Stimulated activated CD4-positive, alpha-beta T cell treated with anti-CD3 and anti-CD28 coated beads, Interleukin-1b, Interleukin-23, amount 100 ng/mL, for 48 hours (primary cell): ENCODE measurements at places on chromosomes 1 and 21.

DNA sequence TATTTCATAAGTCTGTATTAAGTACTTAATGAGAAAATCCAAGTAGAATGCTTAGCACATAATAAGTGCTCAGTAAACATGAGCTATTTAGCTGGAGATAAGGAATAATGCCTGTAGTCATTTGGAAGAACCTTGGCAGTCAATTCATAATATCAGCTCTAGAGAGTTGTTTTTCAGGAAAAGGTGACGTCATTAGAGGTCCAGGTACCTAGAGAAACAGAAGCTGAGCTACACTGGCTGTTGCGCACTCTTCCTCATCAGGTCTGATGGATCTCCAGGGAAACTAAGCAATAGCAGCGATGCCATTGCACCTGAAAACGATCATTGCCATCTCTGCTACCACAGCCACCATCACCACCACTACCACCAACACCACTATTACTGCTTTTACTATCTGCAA is 187.8 kb upstream of the PLD5 start:
- no peak for DNase-seq

- DNase-seq = no peak
Observed at GRCh38 chr1:66402194-66402593, 131.8 kb upstream of the SGIP1 start.

DNA sequence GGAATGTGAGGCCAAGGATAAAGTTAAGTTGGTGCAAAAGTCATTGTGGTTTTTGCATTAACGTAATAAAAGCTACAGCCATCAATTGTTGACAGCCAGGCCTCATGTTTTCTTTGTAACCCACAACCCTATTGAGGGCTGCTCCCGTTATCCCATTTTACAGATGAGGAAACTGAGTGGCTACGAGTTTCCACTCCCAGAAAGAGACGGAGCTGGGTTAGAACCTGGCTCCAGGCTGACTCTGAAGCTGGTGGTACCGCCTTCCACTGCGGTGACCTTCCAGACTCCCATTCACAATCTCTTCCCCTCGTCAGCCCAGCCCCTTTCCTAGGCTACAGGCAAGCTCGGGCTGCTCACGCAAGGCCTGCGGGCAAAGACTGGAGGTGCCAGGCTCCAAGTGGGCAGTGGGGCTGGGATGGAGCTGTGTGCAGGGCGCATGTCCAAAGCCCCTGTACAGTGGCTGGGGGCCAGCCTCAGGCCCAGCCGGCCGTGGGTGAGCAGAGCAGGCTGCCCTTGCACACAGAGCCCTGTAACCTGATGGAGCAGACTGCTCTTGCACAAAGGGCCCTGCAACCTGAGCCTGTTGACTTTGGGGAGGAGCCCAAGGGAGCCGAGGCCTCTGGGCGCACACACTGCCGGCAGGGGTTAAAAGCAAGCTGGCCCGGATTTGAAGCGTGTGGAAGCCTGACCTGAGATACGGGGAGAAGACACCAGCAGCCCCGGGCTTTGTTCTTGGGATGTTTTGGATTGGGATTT is 97.4 kb upstream of the TMPRSS2 start:
- DNase-seq = no peak

DNA sequence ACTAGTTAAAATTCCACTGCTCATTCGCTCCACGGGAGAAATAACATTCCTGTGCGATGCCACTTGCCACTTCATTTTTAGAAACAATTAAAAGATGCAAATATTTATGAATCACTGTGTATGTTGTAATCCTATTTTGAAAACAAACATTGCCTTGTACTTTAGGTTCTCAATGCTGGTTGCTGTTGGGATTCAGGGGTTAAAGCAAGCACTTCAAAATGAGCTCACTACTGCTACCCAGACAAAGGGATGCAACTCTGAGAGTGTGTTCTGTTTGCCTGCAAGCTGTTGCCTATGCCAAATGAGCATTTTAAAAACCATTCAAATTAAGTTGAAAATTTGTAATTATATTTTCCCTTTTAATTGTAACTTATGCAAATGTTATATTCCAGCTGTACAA is 87.5 kb downstream of the RWDD3 start:
- no peak for DNase-seq

DNA sequence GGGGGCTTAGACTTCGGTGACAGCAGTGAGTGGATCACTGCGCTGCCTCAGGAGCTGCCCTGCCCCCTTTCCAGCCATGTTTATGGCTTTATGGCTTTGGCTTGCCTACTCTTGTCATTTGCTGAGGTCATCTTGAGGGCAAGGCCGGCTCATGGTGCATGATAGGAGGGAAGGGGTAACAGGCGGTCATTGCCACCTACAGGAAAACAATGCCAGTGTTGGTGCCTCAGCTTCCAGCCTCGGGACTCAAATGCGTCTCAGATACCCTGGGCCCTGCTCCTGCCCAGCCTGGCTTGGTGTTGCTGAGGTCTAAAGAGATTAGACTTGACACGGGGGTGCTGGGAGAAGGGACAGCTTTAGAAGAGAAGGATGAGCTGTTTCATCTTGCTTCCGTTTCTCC is 14.5 kb downstream of the KDF1 start:
- no peak for DNase-seq

DNA sequence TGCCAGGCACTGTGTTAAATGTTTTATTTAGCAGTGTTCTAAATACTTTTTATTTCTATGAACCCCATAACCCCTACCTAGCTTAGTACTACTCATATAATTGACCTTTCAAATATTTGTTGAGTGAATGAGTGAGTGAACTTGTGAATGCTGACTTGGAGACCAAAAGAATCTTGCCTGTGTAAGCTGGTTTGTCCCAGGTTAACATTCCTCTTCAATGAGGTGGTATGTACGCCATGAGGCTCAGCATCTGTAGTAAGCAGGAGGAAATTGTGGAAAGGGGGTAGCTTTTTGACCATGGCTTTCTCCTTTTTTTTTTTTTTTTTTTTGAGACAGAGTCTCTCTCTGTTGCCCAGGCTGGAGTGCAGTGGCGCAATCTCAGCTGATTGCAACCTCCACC is 14.6 kb downstream of the MED18 start:
- DNase-seq = no peak

- DNase-seq = no peak
Observed at GRCh38 chr1:54811066-54811465, 9.9 kb upstream of the TTC22 start.

DNA sequence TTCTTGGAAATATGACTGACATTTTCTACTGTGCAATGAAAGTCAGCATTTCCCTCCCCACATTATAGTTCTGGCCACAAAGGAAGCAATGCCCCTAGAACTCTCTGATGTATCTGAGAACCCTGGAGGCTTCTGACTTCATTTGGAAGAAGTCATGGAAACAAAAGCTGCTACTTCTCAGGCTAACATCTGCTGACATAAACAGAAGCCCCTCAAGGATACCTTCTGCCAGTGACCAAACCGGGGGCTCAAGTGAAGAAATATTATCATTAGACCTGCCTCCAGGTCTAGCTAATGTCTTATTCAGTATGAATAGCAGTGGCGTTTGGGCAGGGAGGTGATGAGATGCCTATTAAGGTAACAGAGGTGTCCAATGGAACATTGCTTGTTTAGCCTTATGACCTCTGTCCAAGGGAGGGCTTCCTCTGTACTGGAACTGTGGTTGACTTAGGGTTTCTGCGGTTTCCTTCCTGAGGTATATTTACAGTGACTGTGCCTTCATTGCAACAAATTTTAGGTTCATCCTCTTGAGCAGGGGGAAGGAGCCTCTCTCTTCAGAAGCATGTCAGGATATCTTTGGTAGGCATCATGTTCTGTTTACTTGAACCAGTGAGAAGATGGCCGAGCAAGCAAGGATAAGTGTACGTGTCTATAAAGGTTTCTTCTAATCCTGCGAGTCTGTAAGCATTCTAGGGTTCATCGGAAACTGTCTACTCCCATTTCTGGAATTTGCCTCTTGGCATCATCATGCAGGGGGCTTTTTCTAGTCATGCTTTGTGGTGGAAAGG is 161.7 kb downstream of the PBX1 start:
- DNase-seq = no peak

DNA sequence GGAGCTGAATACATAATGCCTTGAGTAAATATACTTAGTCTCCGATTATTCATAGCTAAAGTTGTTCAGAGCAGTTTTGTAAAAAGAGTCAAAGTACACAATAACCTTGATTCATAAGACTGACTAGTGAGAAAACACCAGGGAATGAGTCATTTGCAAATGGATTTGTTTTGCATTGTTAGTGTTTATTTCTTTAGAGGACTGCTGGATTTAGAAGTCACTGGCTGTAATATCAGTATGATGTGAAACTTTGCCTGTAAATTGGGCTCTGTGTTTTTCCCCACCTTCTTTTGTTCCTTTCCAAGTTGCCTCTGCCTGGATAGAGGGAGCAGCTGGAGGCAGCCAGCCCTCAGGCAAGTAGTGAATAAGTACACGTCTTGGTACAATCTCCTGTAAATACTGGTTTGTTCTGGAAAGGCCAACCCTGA is 474.7 kb downstream of the NUF2 start:
- no peak for DNase-seq

GRCh38 chr21:28604946-28605537 is 387.6 kb downstream of the LTN1 start:
- DNase-seq = no peak

- DNase-seq = no peak
Observed at GRCh38 chr1:218869276-218869675, 304.4 kb upstream of the LYPLAL1 start.

GRCh38 chr1:5506634-5507033 is 485.6 kb downstream of the NPHP4 start:
- no peak for DNase-seq

DNA sequence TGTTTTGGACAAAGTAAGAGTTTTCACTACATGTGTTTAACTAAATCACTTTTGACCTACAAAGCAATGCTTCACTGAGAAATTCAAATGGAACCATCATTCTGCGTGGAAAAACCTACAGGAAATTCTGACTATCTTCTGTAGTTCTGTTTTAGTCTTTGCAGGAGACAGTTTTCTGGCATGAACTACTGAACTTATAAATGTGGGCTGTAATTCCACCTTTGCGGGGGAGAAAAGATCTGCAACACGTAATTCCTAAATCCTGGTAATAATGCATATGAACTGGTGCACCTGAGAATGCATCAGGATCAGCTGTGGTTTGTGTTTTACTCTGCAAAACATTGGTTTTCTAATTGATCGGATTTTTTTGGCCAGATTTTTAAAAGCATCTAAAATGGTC is 106.0 kb downstream of the VPS13D start:
- DNase-seq = no peak

GRCh38 chr1:211548321-211549091 is 30.5 kb downstream of the SLC30A1 start:
- no peak for DNase-seq

DNA sequence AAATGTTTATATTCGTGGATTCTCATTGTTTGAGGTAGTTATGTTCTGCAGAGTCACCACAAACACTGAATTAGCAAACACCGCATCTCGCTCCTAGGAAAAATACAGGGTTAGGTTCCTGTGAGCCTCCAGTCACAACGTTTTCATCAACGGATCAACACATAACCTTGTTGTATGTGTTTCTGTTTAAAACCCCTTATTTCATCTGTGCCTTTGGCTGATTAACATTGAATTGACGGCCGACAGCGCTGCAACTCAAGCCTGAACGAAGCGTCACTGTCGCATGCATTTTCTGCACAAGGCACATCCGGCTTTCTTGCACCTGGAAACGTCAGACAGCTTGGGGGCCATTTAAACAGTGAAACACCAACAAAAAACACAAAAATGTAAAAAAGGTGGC is 8.4 kb downstream of the SLC45A1 start:
- no peak for DNase-seq

GRCh38 chr21:38310646-38311485 is 54.1 kb downstream of the KCNJ15 start:
- DNase-seq = no peak

DNA sequence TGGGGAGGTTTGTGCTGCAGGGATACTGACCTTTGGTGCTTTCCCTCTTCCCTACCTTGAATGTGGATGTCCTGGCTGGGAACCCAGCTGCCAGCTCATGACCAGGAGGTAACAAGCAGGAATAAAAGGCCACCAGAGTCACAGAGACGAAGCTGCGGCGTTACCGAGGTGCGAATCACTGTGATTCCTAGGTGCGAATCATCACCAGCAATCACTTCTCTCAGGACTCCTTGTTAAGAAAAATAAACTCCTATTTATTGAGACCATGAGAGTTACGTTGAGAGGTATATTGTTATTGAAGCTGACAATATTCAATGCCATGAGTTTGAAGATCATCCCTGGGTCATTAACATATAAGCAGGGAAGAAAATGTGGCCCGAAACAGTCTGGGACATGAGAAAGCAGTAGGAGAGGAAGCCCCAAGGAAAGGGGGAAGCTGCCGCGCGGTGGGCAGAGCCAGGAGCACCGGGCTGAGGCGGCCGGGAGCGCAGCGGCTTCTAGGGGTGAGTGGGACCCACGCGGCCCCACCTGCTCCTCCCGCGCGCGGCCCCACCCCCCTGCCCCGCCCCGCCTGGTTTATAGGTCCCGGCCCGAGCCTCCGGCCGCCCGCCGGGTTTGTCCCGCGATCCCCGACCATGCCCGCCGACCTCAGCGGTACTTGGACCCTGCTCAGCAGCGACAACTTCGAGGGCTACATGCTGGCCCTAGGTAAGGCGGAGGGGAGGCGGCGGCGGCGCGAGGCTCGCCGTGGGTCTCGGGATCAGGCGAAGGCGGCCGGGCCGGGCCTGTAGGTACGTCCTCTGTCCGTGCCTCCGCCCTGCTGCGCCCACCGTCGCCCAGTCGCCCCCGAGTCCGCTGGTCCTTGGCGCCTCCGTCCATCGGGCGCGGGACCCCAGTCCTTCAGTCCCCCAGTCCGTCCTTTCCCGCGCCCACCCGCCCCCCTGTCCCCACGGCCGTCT is at the start of gene RBP7:
Gene RBP7 (plus strand): TSS at position 605 of the 959 bp plus-strand sequence. CDS start 31 bp downstream, at position 636.
- DNase-seq = no peak

DNA sequence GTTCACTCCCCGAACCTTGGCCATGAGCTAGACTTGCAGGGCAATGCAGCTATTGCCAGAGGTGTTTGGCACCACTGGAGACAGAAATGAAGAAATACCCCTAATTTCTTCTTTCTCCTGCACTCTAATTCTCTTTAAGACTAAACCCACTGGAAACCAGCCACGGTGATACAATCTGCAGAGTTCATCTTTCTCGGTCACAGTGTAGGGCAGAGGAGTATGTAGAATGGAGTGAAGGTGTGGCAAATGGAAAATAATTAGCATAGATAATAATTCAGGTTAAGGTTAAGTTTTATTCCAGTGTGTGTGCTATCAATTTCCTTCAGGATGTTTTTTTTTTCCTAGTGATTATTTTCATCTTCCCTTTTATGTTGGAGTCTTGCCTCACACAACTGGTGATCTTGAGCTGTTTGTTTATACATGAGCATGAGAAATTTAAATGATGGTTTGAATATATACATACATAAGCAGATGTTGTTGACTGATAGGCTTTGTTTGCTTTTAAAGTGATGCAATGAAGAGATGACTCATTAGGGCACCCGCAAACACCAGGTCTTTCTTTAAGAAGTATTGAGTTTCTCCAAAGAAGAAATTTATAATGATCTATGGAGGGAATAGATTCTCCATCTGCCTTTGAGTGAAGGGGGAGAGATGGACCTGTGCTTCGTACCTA is 81.9 kb downstream of the SPATA17 start:
- DNase-seq = no peak
